Amygdala (tissue), 56 donors: ENCODE measurements at places on chromosomes 16 and 17.
A peak's percentile ranks its signal among the peaks of the same experiment; 100 is the strongest.

- DNase-seq, result peak; percentile 33
These were observed 1.8 kb downstream of the TNS4 start for GRCh38 chr17:40499551-40500189.

DNA sequence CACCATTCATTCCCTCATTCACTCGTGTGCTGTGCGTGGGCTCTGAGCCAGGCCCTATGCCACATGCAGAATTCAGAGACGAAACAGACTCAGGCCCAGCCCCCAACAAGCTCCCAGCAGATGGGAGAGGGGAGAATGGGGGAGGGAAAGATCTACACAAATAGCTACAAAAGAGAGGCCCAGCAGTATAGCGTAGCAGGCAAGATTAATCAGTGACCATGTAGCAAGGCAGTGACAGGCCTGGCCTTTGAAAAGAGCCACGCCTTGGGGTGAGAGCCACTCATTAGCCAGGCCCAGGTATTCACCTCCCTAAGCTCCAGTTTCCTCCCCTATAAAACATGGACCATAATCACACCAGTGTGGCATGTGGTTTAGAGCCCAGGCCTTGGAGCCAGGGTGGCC lies 16.4 kb upstream of the KRT19 start:
- DNase-seq, result no peak

GRCh38 chr17:31386542-31387075 lies 4.9 kb upstream of the RAB11FIP4 start:
- DNase-seq, result no peak

DNA sequence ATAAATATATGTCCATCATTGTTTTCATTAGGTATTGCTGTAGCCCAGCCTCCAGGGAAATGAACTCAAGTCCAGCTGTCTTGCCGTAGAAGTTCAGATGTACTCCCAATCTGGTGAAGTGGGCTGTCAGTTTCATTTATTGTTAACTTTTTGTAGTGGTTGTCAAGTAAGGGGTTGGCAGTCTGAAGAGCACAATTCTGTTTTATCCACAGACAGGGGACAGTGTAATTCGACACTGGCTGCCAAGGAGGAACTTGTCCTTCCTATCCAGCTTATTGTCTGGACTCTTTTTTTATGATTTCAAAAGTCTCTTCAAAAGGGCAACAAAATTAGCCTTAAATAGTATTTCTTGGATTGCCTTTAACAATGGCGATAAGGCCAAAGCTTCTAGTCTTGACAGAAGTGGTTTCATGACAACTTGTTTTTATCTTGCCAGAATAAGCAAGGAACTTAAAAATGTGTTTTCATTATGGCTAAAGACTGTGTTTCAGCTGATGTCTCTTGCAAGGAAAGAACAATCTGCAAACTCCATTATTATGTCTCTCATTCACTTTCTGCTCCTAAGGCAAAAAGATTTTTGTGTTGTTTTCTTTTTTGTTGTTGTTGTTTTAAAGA lies 73.9 kb upstream of the TANC2 start:
- DNase-seq, result no peak

DNA sequence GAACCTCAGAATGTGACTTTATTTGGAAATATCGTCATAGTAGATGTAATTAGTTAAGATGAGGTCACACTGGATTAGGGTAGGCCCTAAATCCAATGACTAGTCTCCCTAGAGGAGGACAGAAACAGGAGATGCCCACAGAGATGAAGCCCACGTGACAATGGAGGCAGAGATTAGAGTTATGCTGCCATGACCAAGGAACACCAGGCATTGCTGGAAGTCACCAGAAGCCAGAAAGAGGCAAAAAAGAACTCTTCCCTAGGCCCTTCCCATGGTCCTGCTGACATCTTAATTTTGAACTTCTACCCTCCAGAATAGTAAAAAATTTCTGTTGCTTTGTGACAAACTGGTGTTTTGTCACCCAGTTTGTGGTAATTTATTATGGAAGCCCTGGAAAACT lies 49.6 kb downstream of the IKZF3 start:
- DNase-seq, result no peak

DNA sequence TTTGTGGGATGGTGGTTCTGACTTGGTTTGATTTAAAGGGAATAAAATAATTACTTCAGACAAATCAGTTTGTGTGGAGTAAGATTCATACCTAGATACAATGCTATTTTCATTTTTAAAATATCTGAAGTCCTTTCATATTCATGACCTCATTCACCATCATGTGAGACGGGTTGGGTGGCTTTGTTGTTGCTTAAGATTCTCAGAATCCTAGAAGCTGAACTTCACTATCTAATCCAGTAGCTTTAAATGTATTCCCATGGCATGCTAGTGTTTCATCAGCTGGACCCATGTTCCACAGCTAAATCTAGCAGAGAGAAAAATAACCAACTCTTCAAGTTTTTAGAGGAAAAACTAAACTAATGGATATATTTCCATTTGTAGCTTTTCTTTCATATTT lies 2.7 kb upstream of the AMFR start:
- no peak for DNase-seq

DNA sequence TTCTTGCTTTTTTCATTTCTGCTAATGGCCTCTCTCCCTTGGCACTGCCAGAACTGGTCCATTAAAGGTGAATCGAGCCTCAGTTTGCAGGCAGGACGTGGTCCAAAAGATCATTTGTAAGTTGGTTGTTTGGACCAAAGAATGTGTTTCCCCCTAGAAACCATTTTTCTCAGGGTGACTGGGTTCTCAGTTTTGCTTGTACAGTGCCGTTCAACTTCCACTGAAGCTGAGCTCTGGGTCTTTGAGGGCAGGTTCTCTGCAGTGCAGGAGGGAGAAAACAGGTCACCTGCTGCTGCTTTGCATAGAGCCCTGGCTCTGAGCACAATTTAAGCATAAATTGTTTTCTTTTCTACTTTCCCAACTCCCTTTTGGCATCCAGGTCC lies 9.0 kb upstream of the AMZ2 start:
- DNase-seq, result peak; percentile 17

GRCh38 chr17:44547625-44548267 lies 9.5 kb upstream of the FZD2 start:
- no peak for DNase-seq
